ENCODE measurements at places on chromosomes 5 and 9.

- DNase-seq: no peak
Measured at GRCh38 chr9:134294153-134295071, 31.8 kb upstream of the RXRA start.

DNA sequence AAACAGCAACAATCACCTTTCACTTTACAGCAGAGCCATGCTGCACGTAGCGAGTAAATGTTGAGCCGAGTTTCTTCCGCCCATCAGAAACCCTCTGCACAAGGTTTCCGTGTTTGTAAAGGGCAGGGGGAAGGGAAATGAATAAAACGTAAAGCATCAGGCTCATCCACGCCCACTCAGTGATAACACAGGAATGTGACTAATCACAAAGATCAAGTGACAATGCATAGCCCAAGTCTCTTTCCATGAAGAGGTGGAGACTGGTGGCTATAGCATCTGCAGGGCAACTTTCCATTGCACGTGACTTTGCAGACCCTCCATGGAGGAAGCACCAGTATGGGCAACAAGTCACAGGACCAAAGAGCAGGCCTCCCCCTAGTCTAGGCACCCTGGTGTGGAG lies 56.6 kb downstream of the CAMSAP1 start:
- peak; percentile 1 for DNase-seq

GRCh38 chr5:59766427-59767210 lies 126.9 kb downstream of the PDE4D start:
- no peak for DNase-seq

DNA sequence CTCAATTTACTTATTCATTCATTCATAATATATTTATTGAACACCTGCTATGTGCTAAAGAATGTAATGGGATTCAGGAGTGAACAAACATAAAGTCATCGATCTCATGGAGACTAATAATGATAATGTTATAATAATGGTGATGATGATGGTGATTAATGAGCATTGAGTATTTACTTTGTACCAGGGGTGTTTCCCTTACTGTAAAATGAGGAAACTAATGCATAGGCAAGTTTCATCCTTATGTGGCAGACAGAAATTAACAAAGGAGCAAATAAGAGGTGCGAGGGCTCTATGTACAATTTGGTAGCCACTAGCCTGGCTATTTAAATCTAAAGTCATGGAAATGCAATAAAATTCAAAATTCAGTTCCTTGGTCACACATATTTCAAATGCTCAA lies 11.1 kb upstream of the LCP2 start:
- DNase-seq: no peak

- DNase-seq: no peak
Measured at GRCh38 chr9:98330831-98331230, 75.4 kb upstream of the TBC1D2 start.

- no peak for DNase-seq
Measured at GRCh38 chr9:91756510-91756780, 193.6 kb downstream of the ROR2 start.

GRCh38 chr5:17259630-17260257 lies 42.3 kb downstream of the BASP1 start:
- no peak for DNase-seq

- no peak for DNase-seq
Measured at GRCh38 chr5:165393839-165394238, 1888.4 kb downstream of the MAT2B start.

- no peak for DNase-seq
Measured at GRCh38 chr5:73948720-73949119, 322.7 kb downstream of the ARHGEF28 start.

DNA sequence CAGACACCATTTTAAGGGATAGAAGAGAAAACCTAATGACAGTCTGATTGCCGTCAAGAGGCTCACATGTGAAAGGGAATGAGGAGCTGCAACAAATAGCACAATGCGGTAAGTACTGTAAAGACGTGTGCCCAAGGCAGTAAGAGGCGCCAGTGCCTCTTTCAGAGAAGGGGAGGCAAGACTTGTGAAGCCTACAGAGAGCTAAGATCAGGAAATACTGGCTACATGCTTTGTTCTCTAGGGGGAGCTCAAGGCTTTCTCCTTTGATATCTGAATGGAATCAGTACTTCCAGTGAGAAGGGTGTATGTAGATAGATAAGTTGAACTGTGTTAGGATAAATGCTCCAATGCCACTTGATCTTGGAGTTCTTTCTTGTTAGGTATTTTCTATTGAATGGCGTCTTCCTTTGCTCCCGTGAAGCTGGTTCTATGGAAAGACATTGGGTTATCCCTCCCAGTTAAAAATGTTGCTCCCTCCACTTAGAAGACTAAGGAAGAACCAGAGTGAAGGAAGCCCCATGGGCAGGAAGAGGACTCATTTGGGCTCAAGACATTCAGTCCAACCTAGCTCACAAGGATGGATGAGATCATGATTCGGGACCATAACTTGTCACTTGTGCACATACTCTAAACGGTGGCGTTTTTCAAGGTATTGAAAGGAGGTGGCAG lies 23.5 kb upstream of the ALDOB start:
- DNase-seq: peak; percentile 68

DNA sequence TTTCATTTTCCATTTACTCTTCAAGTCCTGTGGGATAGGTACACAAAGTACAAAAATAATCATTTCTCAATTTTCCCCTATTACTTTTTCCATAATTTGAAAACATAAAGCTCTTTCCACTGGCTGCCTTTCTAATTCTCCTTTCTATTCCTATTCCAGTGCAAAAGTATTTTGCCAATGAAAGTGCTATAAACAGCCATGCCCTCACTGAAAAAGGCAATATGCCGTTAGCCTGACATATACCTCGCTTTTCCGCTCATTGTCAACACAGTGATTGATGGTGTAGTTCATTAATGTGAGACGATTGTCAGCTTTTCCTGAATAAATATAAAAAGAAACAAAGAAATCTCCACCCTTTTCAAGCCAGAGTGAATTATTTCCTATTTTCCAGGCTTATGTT lies 97.5 kb downstream of the EBF1 start:
- no peak for DNase-seq

GRCh38 chr5:96489532-96489931 lies 56.5 kb upstream of the PCSK1 start:
- no peak for DNase-seq

All from trophoblast cell (in vitro differentiated cells and primary cell).